Spleen (tissue), 13 donors: ENCODE measurements at places on chromosomes 2 and 18. TPM values are rescaled to one million over a fixed set of nuclear protein-coding genes. Genes with fewer than 3 reads are reported as not detected.
A peak's percentile ranks its signal among the peaks of the same experiment; 100 is the strongest.

The NT5C1B gene
- total RNA-seq = not detected

DNA sequence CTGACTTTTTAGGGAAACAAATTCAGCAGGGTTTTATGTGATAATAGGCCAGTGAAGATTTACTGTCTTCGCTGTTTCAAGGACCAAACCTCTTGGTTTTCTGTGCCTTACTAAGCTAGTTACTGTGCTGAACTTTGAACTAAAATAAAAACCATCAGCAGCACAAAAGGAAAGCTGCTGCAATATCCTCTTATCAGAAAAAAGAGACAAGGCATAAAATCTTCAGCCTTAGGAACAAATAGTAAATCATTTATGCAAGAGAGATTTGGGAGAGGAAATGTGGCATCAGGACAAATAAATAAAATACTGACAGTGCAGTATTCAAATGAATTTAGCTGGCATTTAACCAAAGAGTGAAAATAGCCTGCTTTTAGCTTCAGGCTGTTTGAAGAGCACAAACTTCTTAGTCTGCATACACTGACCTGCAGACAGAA lies 64.1 kb upstream of the EHBP1 start:
- H3K4me1 ChIP-seq = peaks cover 9% of the 10 kb centered on the region
- H3K4me3 ChIP-seq = no peak overlapping the region
- H3K36me3 ChIP-seq = no peaks in the 10 kb centered on the region
- no peak overlapping the region for H3K27ac ChIP-seq
- H3K27me3 ChIP-seq = no peaks in the 10 kb centered on the region

- H3K27ac ChIP-seq = no peak overlapping the region
- H3K36me3 ChIP-seq = no peaks in the 10 kb centered on the region
- H3K4me3 ChIP-seq = no peak overlapping the region
- no peak for DNase-seq
- H3K27me3 ChIP-seq = no peaks in the 10 kb centered on the region
- peaks cover 66% of the 10 kb centered on the region for H3K4me1 ChIP-seq
Observed at GRCh38 chr2:69608109-69608508, 35.4 kb downstream of the AAK1 start.

The RANBP2 gene
- total RNA-seq = 72.1 TPM

- no peak overlapping the region for H3K27ac ChIP-seq
- peaks cover 10% of the 10 kb centered on the region for H3K4me1 ChIP-seq
- no peak for DNase-seq
- no peaks in the 10 kb centered on the region for H3K27me3 ChIP-seq
- H3K36me3 ChIP-seq = no peaks in the 10 kb centered on the region
Observed at GRCh38 chr18:74996996-74997395, 211.9 kb downstream of the PTGR3 start.

The MFSD2B gene
- 1.1 TPM for total RNA-seq

The RUFY4 gene
- total RNA-seq = 2.1 TPM

DNA sequence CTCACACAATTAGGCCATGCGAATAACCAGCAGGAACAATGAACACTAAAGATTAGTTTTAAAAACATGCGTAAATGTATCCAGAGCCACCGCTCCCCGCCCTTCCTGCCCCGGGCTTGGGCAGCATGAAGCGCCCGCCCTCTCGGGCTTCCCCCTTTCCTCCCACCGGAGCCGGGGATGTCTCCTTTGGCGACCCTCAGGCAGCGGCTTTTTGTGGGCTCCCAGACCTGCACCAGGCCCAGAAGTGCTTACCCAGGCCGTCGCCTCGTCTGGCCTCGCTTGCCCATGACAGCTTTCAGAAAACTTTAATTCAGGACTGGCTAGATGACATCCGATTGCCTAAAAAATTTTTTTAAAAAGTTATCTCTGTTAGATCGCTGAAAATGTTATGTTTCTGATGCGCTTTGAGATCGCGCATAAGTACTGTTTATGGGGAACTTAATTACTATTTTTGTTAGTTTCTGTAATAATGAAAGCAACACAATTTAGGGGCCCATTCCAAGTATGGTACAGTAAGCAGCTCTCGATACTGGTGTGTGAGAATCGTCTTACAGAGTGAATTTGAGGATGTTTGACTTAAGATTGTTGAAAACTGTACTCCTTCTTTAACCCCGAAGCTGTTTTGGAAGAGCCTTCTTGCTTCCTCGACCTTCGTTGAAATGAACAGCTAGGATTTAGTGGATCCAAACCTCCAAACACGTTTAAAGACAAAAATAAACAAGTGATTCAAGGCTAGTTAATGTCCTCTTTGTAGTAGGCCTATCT lies 1.1 kb downstream of the MAP3K20 start:
- peak overlapping the region; percentile 85 for H3K4me3 ChIP-seq
- no peaks in the 10 kb centered on the region for H3K36me3 ChIP-seq
- no peaks in the 10 kb centered on the region for H3K27me3 ChIP-seq
- DNase-seq = peak; percentile 87
- no peaks in the 10 kb centered on the region for H3K4me1 ChIP-seq

DNA sequence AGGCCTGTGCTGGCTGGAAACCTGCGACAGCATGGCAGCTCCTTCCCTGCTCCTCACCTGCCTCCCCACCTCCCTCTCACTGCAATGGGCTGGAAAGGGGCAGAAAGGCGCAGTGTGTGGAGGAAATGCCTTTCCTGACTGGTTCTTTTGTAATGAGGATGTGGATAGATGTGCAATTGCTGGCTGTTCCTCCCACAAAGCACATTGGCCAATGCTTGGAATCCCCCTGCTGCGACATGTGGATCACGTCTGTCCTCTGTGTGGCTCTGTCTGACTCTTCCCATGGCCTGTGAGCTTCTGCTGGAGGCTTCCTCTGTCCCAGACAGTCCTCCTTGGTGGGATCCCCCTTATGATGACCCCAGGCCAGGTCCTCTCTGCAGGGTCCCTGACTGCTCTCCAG lies 172.5 kb downstream of the NCK2 start:
- no peak overlapping the region for H3K27ac ChIP-seq
- H3K36me3 ChIP-seq = no peaks in the 10 kb centered on the region
- H3K4me1 ChIP-seq = peaks cover 10% of the 10 kb centered on the region
- no peak for DNase-seq

DNA sequence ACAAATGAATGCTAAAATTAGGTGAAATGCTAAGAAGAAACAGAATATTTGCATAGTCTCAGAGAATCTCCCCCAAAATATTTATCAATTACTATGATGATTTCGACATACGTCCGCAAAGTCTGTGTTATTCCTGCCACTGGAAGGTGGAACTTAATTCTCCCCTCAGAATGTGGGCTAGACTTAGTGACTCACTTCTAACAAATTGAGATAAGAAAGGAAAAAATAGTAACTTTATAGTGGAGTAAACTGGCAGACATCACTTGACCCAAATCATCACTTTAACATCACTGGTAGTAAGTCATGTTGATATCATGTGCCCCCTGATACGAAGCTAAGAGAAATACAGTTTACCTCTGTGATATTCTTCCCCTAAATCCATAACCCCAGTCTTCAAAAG lies 23.5 kb downstream of the HADHB start:
- DNase-seq = no peak
- no peaks in the 10 kb centered on the region for H3K27me3 ChIP-seq
- peaks cover 73% of the 10 kb centered on the region for H3K36me3 ChIP-seq
- H3K27ac ChIP-seq = no peak overlapping the region
- no peak overlapping the region for H3K4me3 ChIP-seq

- H3K27me3 ChIP-seq = no peaks in the 10 kb centered on the region
- no peaks in the 10 kb centered on the region for H3K4me1 ChIP-seq
- H3K27ac ChIP-seq = peak overlapping the region; percentile 17
- no peak overlapping the region for H3K4me3 ChIP-seq
- no peaks in the 10 kb centered on the region for H3K36me3 ChIP-seq
- DNase-seq = no peak
Observed at GRCh38 chr2:169716938-169717690, 16.5 kb upstream of the KLHL23 start.

- no peak overlapping the region for H3K4me3 ChIP-seq
- H3K4me1 ChIP-seq = no peaks in the 10 kb centered on the region
- no peak for DNase-seq
- no peaks in the 10 kb centered on the region for H3K36me3 ChIP-seq
- H3K27me3 ChIP-seq = no peaks in the 10 kb centered on the region
- H3K27ac ChIP-seq = no peak overlapping the region
Observed at GRCh38 chr2:40105593-40105992, 326.5 kb upstream of the THUMPD2 start.

The MCM6 gene
- total RNA-seq = 17.9 TPM

The LHCGR gene
- total RNA-seq = not detected

GRCh38 chr18:52992041-52992440 lies 652.0 kb downstream of the DCC start:
- H3K4me3 ChIP-seq = no peak overlapping the region
- H3K4me1 ChIP-seq = no peaks in the 10 kb centered on the region

- H3K27ac ChIP-seq = no peak overlapping the region
- no peak for DNase-seq
- peaks cover 85% of the 10 kb centered on the region for H3K4me1 ChIP-seq
- H3K27me3 ChIP-seq = no peaks in the 10 kb centered on the region
- no peaks in the 10 kb centered on the region for H3K36me3 ChIP-seq
- H3K4me3 ChIP-seq = no peak overlapping the region
Observed at GRCh38 chr2:42190191-42190590, 21.0 kb downstream of the EML4 start.

The CYP27C1 gene
- total RNA-seq = 0.36 TPM
